ENCODE measurements at places on chromosomes 13 and 19.
A peak's percentile ranks its signal among the peaks of the same experiment; 100 is the strongest.

GRCh38 chr13:95485518-95486144 lies 66.9 kb upstream of the CLDN10 start:
- no peak for DNase-seq

GRCh38 chr13:36089130-36089647 lies 42.0 kb downstream of the DCLK1 start:
- DNase-seq, result no peak

DNA sequence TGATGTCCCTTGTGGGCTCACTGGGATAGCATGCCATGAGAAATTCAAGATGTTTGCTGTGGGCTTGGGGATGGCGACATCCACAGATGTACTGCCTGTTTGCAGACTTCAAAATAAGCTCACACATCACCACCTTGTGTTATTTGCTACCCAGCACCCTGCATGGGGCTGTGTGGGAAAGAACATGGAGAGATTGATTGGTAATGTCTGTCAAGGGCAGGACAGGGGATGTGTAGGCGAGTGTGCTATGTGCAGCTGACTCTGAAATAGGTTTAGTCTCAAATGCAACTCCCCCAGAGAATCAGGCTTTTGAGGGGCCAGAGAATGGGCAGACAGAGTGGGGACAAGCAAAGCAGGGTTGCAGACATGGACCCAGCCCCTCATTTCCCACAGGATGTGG lies 24.7 kb downstream of the PNPLA6 start:
- DNase-seq, result no peak

- DNase-seq, result no peak
Observed at GRCh38 chr19:674282-675151, 1.7 kb upstream of the FSTL3 start.

GRCh38 chr19:12015753-12016116 lies 19.7 kb downstream of the ZNF433 start:
- DNase-seq, result no peak

DNA sequence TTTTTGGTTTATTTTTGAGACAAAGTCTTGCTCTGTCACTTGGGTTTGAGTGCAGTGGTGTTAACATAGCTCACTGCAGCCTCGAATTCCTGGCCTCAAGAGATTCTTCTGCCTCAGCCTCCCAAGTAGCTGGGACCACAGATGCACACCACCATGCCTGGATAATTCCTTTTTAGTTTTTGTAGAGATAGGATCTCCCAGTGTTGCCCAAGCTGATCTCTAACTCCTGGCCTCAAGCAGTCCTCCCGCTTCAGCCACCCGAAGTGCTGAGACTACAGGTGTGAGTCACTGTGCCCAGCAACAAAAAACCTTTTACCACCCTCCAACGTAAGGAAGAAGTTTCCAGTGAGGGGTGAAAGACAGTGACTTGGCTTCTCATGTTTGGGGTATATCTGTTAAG lies 81.1 kb upstream of the TSHZ3 start:
- DNase-seq, result no peak

DNA sequence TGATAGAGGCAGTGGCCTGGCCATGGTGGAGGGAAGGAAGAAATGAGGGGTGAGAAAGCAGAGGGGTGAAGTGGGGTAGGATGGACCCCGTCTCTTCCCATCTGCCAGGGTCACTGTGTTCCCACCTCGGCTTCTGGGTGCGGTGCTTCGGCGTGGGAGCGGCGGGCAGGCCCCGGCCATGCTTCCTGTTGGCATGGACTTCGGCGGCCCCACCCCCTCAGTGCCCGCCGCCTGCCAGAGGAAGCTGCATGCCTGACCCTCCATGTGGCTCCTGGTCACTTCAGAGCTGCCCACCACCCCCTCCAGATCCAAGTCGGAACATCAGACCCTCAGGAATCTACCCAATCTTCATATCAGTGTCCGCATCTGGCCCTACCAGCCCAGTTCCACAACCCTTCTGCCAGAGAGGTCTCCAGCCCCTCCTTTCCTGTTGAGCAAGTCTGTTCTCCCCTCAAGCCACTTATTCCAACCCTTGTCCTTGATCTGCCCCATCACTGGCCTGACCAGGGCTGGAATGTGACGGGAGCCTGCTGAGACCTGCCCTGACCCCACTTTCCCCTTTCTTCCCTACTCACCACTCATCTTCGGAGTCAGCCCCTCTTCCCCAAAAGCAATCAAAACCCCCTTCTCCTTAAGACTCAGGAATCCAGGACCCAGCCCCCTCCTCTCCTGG lies 1.5 kb downstream of the KCNN4 start:
- no peak for DNase-seq

GRCh38 chr19:47511128-47511517 lies 3.7 kb downstream of the NAPA start:
- no peak for DNase-seq

- DNase-seq, result no peak
Observed at GRCh38 chr13:27919934-27920676, at the start of gene PDX1. TSS of gene PDX1 (plus strand) at chr13:27920000. CDS start at chr13:27920139, 139 bp downstream.

- no peak for DNase-seq
Observed at GRCh38 chr19:33290082-33290815, 12.1 kb downstream of the CEBPA start.

- no peak for DNase-seq
Observed at GRCh38 chr13:50208826-50209335, 193.6 kb downstream of the KCNRG start.

GRCh38 chr19:4638317-4638716 lies 999 bp upstream of the TNFAIP8L1 start:
- DNase-seq, result no peak

- no peak for DNase-seq
Observed at GRCh38 chr19:4234862-4235201, 5.5 kb downstream of the EBI3 start.

DNA sequence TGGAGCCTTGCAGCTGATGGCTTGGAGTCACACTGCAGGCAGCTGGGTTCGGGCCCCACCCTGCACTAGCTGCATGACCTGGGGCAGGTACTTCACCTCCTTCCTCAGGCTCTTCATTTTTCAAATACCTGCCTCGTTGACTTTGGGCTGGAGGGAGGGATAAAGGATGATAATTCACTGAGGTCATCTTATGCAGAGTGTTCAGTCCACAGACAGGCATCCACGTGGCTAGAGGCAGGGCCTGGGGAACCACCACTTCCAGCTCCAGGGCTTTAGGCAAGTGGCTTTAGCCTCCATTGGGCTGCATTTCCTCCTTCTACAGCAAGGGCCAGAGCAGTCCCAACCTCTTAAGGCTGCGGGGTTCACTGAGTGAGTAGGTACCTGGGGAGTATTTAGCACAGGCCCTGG lies 84.8 kb downstream of the SIPA1L3 start:
- DNase-seq, result peak; percentile 7

DNA sequence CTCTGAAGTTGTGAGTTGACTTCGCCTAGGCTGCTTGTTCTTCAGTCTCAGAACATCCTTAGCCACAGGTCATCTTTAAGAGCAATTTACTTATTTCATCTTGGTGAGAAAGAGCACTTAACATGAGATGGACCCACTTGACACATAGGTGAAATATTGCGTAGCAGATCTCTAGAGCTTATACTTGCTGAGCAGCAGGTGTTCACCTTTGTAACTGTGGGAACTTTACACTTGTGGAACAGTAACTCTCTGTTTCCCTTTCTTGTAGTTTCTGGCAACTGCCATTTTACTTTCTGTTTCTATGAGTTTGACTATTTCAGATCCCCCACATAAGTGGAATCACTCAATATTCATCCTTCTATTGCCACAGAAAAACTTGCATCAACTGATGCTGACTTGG lies 95.7 kb downstream of the SLC10A2 start:
- no peak for DNase-seq

Measured in NCI-H2029 (cell line).